EL (cell line): ENCODE measurements at places on chromosomes 16 and 17.

- peak; percentile 32 for DNase-seq
Measured at GRCh38 chr16:47848421-47849109, 307.2 kb downstream of the ABCC12 start.

GRCh38 chr16:54585998-54586340, 299.4 kb upstream of the IRX3 start:
- DNase-seq: no peak

GRCh38 chr17:8435245-8436168, at the start of gene NDEL1:
Gene NDEL1 (plus strand): TSS chr17:8435884. CDS start chr17:8444272, 8,388 bp downstream.
- DNase-seq: peak; percentile 98

- no peak for DNase-seq
Measured at GRCh38 chr17:56457501-56457900, 136.0 kb upstream of the NOG start.

- no peak for DNase-seq
Measured at GRCh38 chr16:74635303-74635702, 28.4 kb upstream of the GLG1 start.

DNA sequence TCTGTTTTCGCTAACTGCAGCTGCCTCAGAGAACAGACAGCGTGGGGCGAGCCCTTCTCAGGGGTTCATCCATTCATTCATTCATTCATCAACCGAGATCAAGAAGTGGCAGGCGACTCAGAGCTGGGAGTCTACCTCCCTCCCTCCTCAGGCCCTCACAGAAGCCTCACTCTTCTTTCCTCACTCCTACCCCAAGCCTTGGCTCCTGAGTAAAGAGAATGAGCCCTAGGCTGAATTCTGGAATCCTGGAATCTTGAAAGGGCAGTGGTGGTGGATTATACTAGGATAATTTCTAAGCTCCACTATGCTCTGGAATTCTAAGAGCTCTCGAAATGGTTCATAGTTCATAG, 2.3 kb upstream of the DLX3 start:
- no peak for DNase-seq

DNA sequence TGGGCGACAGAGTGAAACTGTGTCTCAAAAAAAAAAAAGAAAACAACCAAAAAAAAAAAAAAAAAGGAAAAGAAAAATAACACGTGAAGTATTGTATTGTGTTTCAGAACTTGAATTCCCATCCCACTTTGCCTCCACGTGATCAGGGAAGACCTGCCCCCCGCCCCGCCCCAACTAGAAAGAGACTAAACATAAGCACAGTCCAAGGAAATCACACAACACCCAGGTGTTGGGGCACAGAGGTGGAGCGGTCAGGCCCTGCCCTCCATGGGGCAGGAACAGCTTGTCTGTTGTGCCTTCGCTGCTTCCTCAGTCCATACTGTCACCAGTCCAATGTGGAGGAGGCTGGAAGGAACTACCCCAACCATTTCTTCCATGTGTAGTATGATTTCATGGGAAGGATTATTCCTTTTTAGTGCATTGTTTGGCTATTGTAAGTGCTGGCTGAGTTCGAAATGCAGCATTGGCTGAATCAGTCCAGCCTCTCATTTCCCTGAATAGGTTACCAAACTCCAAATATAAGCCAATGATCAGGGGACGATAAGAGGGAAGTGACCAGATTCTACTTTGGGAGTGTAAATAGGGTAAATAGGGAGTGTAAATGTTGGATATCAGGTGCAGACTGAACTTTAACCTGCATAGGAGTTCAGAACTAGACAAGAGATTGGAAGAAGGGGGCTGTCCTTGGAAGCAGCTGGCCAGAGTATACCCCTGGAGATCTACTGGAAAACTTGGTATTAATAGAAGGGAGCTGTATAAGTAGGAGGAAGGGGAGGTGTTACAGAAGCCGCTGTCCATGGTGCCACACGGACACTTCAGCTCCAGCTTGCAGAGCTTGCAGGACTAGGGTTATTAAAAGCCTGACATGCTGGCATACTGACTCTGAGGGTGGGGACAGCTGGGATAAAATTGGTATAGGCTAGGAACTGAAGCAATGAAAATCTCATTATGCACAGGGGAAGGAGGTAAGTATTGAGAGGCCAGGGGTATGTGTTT, 50.7 kb downstream of the TANGO6 start:
- DNase-seq: no peak

GRCh38 chr17:29176558-29177351, 3.4 kb downstream of the MYO18A start:
- peak; percentile 47 for DNase-seq

DNA sequence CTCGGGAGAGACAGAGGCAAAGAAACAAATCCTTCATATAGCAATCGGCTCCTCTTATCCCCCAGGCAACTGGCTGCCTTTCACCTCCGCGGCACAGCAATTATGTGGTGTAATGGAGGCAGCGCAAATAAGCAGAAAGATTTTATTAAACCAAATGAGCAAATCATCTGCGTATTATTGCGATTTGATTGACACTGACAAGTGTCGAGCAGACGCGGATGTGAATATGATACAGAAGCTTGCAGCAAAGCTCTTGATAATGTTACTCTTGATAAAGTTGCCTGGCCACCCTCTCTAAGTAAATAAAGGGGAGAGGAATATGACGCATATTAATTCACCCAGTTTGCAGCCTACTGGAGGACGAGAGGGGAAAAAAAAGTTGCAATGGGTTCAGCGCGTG, 26.5 kb upstream of the AKTIP start:
- DNase-seq: no peak

GRCh38 chr16:83652943-83653342, 154.8 kb upstream of the HSBP1 start:
- peak; percentile 44 for DNase-seq

DNA sequence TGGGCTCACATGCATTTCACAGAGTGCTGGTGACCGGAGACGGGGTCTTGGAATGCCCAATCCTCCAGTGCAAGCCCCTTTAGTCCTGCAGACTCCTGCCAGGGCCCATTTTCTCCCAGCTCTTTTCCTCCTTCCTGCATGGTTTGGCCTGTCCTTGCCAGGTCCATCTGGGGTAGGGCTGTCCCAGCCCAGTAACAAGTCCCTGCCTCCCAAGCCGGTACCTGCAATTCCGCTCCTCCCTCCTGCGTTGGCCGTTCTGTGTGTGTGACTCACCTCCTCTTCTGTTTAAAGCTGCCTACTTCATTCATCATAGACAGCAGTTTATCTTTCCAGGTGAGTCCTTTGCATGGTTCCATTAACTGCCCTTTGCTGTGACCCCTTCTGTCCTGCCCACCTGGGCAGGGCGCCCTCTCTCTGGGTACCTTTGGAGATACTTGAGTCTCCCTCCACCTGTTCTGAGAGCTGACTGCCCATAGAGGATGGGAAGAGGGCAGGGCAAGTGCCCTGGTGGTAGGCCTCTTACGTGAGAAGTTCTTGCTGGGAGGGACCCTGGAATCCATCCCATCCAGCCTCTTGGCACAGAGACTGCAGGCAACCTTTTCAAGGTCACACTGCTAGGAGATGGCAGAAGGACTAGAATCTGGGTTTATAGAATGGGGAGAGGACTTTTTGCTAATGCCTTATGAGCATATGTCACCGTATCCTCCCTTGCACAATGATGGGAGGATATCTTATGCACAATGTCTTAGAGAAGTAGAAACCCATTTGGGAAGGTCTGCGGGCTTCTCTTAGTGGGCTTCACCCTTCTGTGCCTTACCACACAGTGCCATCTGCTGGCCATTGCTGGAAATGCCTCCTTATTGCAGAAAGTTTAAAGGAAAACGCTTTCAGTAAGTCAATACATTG, 29.7 kb upstream of the LGALS9 start:
- DNase-seq: peak; percentile 71

DNA sequence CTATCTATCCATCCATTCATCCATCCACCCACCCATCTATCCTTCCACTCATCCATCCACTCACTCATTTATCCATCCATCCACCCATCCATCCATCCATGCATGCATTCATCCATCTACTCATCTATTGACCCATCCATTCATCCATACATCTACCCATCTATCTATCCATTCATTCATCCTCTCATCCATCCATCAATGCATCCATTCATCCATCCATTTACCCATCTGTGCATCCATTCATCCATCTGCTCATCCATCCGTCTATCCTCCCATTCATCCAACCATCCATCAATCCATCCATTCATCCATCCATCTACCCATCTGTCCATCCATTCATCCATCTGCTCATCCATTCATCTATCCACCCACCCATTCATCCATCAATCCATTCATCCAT, 224.5 kb upstream of the MAF start:
- DNase-seq: no peak

DNA sequence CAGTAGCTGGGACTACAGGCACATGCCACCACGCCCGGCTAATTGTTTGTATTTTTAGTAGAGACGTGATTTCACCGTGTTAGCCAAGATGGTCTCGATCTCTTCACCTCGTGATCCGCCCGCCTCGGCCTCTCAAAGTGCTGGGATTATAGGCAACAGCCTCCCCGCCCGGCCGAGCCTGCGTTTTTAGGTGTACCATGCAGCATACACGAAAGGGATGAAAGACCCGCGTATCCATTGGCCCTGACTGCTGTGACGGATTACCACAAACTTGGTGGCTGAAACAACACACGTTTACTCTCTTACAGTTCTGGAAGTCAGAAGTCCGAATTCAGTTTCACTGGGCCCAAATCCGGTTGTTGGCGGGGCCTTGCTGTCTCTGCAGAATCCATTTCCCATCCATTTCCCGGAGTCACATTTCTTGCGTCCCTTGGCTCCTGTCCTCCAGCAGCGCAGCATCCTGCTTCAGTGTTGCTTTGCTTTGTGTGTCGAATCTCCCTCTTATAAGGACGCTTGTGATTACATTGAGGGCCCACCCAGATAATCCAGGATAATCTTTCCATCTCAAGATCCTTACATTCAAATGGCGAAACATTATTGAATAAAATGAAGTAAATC, 8.3 kb upstream of the GUCY2D start:
- no peak for DNase-seq

DNA sequence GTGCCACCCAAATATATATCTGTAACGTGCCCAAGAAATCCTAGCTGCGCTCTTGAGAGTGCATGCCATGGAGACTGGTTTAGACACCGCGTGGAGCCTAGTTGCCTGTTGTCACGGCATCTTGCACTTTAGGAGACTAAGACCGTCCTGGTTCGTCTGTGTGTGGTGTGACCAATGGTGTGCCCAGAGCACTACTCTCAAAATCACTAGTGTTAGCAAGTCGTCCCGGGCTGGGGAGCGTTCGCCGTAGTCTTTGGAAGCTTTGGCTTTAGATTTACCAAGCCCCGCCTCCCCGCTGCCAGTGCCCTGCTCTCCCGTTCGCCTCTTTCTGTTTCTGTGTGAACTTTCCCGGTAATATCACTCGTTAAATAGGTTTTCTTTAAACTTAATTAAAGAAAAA, 27.0 kb downstream of the CLUH start:
- no peak for DNase-seq

DNA sequence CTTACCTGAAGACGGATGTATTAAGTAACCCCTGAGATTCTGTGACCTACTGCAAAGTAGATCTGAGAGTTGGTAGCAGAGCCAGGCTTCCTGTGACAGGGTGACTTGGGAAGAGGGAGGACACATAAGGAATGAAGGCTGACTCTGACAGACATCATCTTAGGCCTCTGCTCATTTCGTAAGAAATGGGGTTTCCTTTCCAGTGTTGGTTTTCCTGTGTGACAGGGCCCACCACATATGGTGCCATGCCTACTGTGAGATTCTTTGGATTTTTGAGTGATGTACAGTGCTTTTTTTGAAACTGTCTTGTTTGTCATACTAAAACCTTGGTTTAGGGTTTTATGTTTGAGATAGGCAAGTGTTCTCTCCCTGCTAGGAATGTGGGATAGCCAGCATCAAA, 12.7 kb downstream of the LIG3 start:
- peak; percentile 31 for DNase-seq

GRCh38 chr17:29972277-29972676, 30.8 kb downstream of the EFCAB5 start:
- DNase-seq: no peak

DNA sequence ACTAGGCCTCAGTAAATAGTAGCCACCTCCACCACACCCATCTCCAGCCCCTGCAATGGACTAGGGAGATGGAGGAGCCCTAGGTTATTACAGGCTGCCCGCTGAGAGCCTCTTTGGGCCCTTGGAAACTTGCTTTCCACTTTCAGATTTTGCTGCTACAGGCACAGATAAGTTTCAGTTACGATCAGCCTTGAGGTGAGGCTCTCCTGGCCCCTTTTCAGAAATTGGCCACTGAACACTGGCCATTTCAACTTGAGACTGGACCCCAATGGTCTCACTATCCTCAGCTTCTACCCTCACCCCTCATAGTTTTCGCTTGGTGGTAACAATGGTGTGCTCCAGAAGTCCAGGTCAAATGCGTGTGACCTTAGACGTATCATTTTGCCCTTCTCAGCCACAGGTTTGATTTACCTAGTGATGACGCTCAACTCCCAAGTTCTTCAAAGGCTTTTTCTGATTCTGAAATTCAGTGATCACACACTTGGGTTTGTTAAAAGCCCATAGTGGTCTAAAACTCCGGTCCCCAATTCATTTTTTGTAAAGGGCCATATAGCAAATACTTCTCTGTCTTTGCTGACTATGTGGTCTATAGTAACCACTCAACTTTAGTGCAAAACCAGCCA, 1.0 kb downstream of the PMM2 start:
- peak; percentile 4 for DNase-seq

DNA sequence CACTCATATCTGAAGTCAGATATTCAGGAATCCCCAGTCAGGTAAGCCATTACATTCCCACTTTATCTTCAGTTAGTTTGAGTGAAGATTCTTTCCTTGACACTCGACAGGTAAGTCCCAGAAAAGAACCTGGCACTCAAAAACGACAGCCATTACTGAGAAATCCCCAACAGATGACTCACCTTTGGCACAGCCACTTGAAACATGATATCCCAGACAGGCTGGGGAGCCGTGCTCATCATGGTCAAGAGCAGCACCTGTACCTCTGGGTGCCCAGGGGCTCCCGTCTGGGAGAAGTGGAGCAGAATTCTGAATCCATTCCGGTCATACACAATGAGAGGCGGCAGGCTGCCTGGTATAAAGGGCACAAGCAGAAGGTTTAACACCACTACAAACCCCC, 16.8 kb upstream of the COG7 start:
- DNase-seq: peak; percentile 27

GRCh38 chr17:74008196-74008595, 195.3 kb upstream of the RPL38 start:
- DNase-seq: no peak

DNA sequence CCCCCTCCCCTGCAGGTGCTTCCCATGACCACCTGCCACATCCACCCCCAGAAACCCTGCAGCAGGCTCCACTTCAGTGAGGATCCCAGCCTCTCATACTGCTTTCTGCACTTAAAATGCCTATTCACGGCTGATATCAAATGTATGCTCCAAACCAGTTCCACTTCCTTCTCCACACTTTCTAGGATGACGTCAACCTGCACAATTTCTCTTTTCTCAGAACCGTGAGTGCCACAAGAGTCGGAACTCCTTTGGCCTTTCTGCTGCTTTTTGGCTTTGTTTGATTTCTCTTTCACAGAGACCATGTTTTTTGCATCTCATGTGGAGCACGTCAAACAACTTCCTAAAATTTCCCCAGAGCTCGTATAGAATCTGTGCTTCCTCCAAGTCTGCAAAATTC, 378.8 kb upstream of the TNRC6C start:
- no peak for DNase-seq

- no peak for DNase-seq
Measured at GRCh38 chr17:50675627-50676026, 32.1 kb downstream of the ANKRD40 start.

- no peak for DNase-seq
Measured at GRCh38 chr16:17454162-17454730, 16.5 kb downstream of the XYLT1 start.

GRCh38 chr16:87837627-87838289, 31.5 kb downstream of the SLC7A5 start:
- DNase-seq: no peak

- no peak for DNase-seq
Measured at GRCh38 chr17:5562661-5563360, 21.5 kb downstream of the NLRP1 start.
